Smooth muscle cell of trachea (primary cell): ENCODE measurements at places on chromosomes 4 and X. TPM values are rescaled to one million over a fixed set of nuclear protein-coding genes. Genes with fewer than 3 reads are reported as not detected.

FATE1 gene
- not detected in 2 replicates for total RNA-seq

TMSB15A gene
- total RNA-seq: 2.0 and 10.2 TPM in 2 replicates

TMEM150C gene
- total RNA-seq: 0.15 and 0.33 TPM in 2 replicates

POLA1 gene
- total RNA-seq: 8.1 and 23.1 TPM in 2 replicates

NSUN7 gene
- not detected in 2 replicates for total RNA-seq

GC gene
- total RNA-seq: not detected in 2 replicates

PWWP3B gene
- 0.15 and 0.17 TPM in 2 replicates for total RNA-seq

NUDT11 gene
- 10.3 and 11.2 TPM in 2 replicates for total RNA-seq

CWH43 gene
- not detected in 2 replicates for total RNA-seq

MPC1L gene
- not detected in 2 replicates for total RNA-seq
